ENCODE measurements at places on chromosomes 2 and 18.

- DNase-seq: no peak
Observed at GRCh38 chr2:54524226-54524991, 68.3 kb downstream of the SPTBN1 start.

DNA sequence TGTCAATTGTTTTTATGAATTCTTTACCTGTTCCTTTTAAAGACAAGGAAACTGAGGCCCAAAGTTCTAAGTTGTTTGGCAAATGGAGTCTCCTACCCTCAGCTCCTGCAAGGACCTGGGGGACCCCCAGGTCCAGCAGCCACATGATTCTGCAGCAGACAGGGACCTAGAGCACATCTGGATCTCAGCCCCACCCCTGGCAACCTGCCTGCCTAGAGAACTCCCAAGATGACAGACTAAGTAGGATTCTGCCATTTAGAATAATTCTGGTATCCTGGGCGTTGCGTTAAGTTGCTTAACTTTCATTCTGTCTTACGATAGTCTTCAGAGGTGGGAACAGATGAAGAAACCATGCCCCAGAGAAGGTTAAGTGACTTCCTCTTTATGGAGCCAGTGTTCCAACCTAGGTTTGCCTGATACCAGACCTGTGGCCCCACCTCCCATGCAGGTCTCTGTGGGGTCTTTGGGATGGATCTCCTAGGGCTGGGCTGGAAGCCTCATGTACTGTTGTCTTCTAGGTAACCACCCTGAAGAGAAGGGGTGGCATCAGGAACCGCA, 5.6 kb upstream of the CENPA start:
- DNase-seq: no peak

DNA sequence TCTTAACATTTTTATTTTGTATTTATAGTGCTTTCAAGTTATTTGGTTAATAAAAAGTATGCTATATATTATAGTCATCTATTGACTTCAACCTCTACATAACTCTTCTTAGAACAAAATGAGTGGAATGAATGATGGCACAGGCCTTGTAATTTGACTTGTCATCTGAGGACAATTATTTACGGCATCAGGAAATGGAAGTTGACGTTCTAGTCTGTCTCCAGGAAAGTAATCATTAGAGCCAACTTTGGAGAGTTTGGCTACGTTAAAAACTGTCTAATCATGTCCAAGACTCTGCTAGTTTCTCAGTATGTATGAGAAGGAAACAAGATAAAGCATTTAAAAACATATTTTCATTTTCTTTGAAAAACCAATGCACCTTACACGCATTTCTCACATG, 353.6 kb downstream of the ARHGAP15 start:
- DNase-seq: no peak

DNA sequence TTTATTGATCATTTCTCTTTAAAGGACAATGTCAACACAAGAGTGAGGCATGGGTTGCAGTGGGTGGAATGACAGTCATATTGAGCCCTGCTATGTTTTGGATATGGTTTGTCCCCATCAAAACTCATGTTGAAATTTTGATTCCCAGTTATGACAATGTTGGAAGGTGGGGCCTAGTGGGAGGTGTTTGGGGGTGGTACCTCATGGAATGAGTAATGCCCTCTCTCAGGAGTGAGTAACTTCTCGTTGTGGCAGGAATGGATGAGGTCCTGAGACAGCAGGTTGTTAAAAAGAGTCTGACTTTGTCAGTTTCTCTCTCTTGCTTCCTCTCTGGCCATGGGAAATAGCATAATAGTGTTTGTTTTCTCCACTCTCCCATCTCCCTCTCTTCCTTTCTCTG, 345.3 kb downstream of the DCC start:
- DNase-seq: no peak

DNA sequence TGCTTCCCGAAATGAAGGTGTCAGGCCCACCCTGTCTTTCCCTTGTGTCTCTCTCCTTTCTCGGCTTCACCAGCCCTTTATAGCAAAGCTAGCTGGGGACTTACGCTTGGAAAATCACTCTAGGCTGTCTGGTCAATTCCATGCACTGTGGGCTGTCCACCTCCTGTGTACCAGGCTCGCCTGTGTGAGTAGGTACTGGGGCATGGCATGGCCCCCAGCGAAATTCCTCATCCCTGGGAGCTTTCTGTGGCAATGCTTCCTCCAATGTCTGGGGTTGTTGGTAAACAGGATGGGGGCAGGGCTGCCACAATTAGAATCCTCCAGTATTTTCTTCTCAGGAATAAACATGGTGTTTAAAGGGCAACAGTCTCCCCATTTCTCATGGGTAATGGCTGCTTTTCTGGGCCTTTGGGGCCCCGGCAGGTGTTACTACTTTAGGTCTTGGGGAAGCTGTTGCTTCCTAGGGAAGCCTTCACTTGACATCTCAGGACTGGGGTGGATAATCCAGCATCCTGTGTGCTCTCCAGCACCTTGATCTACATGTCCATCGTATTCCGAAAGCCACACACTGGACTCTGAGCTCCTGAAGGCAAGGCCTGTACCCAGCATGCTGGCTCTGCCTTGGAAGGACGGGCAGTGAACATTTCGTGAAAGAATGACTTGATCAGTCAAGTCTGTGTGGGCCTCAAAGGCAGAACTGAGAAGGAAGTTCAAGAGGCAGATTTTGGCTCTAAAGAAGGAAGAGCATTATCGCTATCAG, 21.1 kb downstream of the RHOB start:
- DNase-seq: no peak

Data from aorta (tissue), 5 donors.